T-helper 17 cell (primary cell): ENCODE measurements at places on chromosomes 6 and 20. TPM values are rescaled to one million over a fixed set of nuclear protein-coding genes. Genes with fewer than 3 reads are reported as not detected.

The OR2H1 gene
- not detected for total RNA-seq

The DIDO1 gene
- 58.3 TPM for total RNA-seq

The ESR1 gene
- total RNA-seq = 3.9 TPM

The VSX1 gene
- total RNA-seq = not detected

The OOEP gene
- total RNA-seq = not detected

The HLA-DRB5 gene
- total RNA-seq = 2.8 TPM

The NKX2-4 gene
- total RNA-seq = not detected

The TMEM30A gene
- total RNA-seq = 43.6 TPM

The SIGLEC1 gene
- total RNA-seq = 0.13 TPM

The LCA5 gene
- 0.10 TPM for total RNA-seq

The C20orf204 gene
- total RNA-seq = 10.4 TPM

The SDCBP2 gene
- total RNA-seq = 1.2 TPM

The CCHCR1 gene
- 17.9 TPM for total RNA-seq

The FHL5 gene
- total RNA-seq = not detected

The TLDC2 gene
- total RNA-seq = not detected

GRCh38 chr6:6412700-6413099 lies 92.2 kb upstream of the F13A1 start:
- no peak for DNase-seq

GRCh38 chr6:107917451-107918375 lies 40.3 kb downstream of the SEC63 start:
- DNase-seq = no peak

- DNase-seq = no peak
These were observed 7.9 kb downstream of the WFDC3 start for GRCh38 chr20:45783656-45784294.

GRCh38 chr6:13813621-13814175 lies 659 bp downstream of the MCUR1 start:
- peak; percentile 31 for DNase-seq

DNA sequence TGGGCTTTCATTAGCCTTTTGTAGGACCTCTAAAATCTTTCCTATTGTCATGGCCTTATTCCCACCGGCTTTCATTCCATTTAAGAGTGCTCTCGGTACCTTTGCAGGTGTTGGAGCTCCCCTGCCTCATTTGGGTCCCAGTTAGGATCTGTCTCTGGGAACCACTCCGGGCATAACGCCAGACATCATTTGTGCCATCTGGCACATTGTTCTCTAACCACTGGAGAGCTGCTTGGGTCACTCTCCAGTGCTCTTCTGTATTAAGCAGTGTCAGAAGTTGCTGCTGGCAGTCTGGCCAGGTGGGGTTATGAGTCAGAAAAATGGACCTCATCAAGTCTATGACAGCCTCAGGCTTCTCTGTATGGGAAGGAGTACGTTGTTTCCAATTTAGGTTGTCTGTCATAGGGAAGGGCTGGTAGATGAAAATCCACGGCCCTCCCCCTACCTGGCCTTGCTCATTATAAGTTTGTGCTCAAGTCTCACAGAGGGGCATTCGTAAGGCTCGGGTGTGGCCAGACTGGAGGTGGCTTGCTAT lies 62.9 kb upstream of the MOCS1 start:
- DNase-seq = no peak

GRCh38 chr6:64288351-64288750 lies 652.7 kb downstream of the PHF3 start:
- DNase-seq = no peak

DNA sequence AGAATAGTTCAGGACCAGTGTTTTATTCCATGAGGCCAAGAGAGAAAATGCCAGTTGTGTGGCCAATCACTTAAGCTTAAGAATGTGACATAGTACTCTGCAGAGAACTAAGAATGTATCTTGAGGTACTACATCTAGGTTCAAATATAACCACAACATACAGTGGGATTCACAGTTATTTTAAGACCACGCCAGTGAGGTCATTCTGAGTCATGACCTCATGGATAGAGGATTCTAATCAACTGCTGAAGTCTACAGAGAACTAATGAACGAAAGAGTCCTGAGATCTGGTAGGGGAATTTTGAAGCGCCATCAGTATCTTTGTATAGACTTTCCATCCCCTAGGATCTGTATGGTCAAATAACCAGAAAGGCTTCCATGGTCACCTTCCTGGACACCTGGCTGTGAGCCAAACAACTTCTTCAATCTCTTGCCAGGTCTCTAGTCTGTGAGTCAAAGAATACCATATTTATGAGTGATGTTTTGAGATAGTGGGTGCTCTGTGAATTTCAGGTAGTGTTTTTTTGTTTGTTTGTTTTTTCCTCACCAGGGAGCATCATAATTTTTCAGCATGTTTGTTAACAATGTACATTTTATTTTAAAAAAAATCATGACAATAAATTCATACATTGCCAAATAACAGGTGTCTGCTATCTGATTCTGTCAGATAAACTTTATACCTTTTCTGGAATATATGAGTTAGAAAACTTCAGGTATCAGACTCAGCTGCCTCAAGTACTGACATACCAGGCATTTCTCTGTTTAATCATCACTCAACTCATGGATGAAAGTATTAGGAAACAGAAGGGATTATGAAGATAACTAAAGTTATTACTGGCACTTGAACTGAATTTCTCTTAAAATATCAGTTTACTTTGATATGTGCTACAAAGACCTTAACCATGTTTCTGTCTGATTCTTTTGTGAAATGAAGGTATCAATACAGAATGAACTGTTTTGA lies 217.9 kb downstream of the PLCB4 start:
- DNase-seq = no peak

DNA sequence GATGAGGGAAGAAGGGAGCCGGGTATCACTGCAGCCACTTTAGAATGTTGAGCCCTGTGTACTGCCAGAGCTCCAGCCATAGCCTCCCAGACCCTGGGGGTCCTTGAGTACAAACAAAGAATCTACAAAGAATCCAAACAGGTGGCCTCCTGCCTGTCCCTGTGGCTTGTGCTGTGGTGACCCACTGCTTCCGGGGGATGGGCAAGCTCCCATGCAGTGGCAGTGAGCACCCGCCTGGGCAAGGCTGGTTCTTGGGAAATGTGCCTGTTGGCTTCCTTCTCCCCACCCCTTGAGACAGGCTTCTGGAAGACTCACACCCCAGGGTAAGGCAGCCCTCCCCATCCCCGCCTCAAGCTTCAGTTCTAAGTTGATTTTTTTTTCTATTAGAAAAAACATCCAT lies 13.9 kb downstream of the SIRPA start:
- no peak for DNase-seq

DNA sequence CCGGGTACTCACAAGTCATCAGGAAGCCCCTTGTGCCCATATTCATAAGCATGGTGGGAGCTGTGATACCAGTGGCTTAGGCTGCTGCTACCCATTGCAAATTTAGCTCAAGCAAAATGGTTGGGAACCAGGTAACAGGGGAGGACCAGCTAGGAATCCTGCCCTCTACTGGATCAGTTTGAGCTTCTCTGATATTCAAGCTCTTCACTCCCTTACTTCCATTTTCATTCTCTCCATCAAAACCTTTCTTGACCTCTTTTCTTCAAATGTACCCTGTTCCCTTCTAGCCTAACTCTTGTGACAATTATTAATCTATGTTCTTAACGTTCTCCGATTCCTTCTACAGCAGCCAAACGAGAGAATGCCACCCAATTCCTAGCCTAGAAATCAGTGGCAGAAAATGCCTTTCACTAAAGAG lies 9.7 kb downstream of the NOL7 start:
- no peak for DNase-seq

DNA sequence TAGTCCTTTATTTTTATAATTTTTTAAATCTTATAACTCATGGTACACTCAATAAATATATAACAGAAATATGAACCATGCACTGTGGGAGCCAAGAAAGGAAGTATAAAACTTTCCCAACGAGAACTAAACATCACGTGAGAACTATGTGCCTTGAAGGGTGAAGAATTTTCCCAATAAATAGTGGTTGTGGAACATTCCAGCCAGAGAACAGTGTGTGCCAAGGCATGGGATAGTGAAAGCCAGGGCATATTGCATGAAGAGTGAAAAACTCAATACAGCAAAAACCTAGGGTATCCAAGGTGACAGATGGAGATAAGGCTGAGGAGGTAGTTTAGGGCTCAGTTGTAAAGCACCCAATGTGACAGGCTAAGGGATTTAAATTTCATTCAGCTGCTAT lies 86.1 kb downstream of the SIM1 start:
- DNase-seq = no peak

DNA sequence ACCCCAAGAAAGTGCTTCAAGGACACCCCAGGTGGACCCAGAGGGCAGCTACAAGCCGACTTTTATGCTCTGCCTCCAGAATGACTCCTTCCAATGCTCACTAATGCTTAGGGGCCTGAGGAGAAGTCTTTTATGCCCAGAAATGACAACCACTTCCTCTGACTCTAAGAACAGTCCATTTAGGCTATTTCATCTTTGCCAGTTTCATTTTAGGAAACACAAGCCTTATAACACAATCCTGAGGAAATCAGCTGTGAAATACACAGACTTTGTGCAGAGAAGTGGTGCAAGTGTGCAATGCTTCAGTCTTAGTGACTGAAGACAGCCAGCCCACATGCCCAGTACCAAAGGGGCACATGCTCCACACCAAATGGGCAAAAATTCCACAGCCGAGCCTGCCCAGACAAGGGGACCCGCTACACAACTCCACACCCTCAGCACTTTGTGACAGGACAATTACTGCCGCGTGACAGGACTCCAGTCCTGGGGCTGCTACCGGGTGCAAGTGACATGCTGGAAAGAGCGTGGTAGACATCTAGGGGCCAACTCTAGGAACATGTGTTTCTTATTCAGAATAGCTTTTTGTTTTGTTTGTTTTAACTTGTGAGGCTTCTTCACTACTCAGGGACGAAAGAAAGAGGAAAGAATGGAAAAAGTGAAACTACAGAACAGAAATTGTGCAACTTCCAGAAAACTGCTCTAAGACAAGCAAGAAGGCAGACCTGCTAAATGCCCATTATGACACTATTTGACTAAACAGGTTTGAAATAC lies 28.2 kb upstream of the PLAGL1 start:
- no peak for DNase-seq

GRCh38 chr20:49724408-49725223 lies 10.9 kb upstream of the B4GALT5 start:
- no peak for DNase-seq

- DNase-seq = no peak
These were observed 10.6 kb downstream of the TAAR1 start for GRCh38 chr6:132648356-132648755.

DNA sequence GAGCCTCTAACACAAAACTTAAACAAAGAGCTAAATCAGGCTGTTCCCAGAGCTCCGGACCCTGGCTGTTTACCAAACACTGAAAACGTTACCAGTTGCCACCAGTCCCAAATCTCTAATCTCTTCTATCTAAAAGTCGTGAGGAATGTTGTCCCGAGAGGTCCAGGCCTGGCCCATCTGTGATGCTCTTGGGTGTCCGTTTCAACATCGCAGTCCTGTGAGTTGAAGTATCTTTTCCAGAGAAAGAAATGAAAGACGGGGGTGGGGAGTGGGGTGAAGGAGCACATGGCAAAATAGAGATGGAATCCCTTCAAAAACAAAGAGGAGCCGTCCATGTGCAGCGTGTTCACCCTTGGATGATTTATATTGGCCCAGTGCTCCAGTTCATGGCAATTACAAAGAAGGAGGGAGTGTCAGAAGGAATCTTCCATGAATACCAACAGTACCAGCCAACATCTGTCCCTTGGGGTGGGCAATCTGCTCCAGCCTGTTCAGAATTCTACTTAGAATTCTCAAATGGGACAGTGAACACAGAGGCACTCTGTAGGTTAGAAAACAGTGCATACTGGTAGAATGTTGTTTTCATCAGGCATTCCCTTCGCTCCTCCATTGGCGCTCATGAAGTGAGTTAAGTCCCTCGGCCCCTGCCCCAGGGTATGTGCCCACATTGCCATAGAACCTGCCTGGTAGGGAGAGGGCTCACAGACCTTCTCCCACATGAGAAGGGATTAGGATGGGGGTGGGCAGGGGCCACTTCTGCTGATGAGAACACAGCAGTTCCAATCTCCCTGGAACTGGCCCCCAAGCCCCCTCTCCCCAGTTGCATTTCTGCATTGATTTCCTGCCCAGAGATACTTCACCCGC lies 112.1 kb downstream of the LY86 start:
- no peak for DNase-seq

- no peak for DNase-seq
These were observed 17.9 kb upstream of the CHMP4B start for GRCh38 chr20:33793011-33793931.

GRCh38 chr6:4813055-4813454 lies 36.9 kb downstream of the CDYL start:
- no peak for DNase-seq

DNA sequence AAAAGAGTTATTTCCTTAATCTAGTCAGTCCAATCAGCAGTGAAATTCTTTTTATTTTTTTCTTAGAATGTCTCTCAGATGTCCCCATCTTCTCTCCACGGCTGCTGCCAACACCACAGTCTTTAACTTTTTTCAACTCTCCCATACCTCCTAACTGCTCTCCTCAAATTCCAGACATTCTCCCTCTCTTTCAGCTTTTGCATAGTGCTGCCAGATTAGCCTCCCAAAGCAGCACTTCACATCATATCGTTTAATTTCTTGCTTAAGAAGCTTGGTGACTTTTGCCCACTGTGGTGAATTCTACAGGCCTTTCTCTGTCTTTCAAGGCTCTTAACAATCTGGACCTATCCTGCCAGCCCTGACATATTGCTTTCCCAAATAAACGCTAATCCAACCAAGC lies 233.4 kb downstream of the UST start:
- no peak for DNase-seq

GRCh38 chr6:109834131-109834530 lies 143.0 kb downstream of the FIG4 start:
- DNase-seq = no peak

DNA sequence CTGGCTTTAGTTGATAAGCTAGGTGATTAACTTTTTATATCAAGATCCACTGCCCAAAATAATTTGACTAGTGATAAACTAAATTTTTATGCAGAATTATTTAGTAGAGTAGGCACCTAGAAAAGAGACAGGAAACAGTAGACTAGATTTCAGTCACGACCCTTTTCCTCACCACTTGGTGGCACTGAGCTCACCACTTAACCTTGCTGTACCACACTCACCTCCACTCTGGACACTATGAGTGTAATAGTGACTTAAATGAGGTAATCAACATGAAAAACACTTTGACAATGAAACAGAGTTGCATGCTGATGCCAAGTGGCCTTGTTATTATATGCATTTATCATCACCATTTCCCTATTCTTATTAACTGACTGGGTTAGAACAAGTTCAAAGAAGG lies 730.4 kb downstream of the KIF16B start:
- no peak for DNase-seq
